CD4-positive, alpha-beta T cell treated with Interleukin-2 at 100 ng/mL for 4 hours (primary cell): ENCODE measurements at places on chromosomes 6 and 20.

- DNase-seq: no peak
Measured at GRCh38 chr6:110284855-110285254, 73.3 kb downstream of the METTL24 start.

DNA sequence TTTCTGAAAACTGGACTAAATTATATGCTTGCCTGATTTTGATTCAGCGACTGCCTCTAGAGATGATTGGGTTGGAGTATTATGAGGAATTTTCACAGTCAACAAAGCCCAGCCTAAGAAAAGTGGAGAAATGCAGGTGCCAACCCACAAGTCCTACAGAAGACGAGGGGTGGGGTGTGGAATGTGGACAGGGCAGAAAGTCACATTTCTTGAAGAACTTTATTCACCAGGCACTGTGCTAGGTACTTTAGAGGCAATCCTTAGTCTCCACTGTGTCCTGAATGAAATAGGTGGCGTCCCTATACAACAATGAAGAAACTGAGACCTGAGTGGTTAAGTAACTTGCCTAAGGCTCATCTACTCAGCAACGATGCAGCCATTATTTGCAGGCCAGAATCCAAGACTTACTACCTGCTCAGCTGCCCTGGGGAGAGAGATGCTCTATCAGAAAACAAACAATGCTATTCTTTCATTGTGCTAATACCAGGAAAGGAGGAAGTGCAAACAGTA is 106.3 kb downstream of the RNF144B start:
- no peak for DNase-seq

- no peak for DNase-seq
Measured at GRCh38 chr20:32727683-32728082, 15.6 kb downstream of the COMMD7 start.

DNA sequence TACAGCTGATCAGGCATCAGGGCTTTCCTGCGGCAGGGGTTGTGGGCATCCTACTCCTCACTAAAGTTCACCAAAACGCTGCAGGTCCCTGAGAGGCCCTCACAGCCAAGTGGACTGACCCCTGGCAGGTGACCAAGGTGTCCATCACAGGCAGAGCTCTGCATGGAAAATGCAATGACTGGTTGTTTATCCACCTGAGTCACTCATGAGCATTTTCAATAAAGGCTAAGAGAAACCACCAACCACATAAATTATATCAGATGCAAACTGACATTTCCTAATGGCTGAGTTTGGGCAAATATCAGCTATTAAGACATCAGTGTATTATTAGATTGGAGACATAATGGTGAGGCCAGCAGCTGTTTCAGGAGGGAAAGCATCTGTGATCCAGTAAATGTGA is 152.7 kb upstream of the SYNDIG1 start:
- DNase-seq: no peak

DNA sequence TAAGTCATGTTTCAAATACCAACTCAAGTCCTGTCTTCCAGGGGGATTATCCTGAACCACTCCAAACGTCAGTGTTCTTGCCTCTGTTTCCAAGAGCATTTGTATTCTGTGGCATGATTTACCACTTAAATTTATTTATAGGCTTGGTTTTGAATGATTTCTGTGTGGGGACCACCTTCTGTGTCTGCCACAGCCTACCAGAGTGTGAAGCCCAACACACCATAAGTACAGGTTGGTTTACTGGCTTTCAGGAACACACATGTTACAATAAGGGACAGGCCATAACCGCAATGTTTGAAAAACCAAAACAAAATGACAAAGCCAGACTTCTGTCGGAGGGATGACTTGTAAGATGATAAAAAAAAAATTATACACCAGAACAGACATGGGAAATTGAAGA is 56.5 kb upstream of the MAP3K7 start:
- DNase-seq: no peak

- DNase-seq: no peak
Measured at GRCh38 chr20:48636301-48636700, 191.5 kb downstream of the PREX1 start.

GRCh38 chr20:34337544-34337943 is 25.5 kb upstream of the ITCH start:
- no peak for DNase-seq

DNA sequence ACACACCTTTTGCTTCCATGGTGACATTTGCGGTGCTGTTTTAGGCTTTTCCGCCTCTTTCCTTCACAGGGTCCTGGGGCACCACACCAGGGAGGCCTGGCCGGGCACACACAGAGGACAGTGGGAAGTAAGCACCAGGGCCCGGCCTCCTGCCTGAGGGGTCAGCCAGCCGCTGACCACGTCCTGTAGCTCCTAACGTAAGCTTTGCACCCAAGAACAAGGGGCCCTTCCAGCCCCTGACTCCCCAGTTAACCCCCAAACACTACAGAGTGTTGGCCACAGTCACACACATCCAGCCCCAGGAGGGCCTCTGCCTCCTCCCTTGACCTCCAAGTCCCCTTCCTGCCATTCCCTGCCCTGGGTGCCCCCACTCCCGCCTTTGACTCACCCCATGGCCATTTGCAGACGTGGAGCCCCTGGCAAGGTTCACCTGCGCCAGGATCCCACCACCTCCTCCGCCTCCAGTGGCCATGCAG is 54.7 kb downstream of the YTHDF1 start:
- no peak for DNase-seq

DNA sequence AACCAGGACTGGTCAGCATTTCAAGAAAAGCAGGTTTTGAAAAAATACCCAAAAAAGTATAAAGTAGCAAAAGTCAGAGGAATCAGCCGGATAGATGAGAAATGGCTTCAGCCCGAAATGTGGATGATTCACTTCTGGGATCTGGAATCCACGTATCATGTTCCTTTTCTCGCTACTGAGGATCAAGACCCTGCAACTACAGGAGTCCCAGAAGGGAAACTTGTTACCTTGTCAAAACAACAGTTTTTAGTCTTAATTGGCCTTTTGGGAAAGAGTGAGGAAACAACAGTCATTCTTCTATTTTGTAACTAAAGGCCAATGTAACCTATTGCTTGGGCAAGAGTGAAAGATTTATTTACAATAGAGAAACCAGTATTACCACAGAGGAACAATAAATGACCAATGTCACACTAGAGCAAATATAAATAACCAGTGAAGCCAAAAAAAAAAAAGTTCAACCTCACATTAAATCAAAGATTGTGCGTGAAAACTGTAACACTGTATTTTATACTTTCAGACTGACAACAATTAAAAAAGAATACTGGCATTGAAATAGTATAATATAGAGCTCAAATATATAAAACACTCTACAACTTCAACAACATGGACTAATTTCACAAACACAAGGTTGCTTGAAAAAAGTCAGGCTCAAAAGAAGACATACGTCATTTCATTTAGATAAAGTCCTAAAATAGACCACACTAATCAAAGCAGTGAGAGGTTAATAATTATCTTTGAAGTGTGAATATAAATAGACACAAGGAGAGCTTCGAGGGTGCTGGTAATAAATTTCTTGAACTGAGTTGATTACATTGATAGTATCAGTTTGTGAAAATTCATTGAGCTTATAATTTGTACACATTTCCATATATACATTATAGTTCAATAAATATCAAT is 116.2 kb downstream of the GFRAL start:
- DNase-seq: no peak

DNA sequence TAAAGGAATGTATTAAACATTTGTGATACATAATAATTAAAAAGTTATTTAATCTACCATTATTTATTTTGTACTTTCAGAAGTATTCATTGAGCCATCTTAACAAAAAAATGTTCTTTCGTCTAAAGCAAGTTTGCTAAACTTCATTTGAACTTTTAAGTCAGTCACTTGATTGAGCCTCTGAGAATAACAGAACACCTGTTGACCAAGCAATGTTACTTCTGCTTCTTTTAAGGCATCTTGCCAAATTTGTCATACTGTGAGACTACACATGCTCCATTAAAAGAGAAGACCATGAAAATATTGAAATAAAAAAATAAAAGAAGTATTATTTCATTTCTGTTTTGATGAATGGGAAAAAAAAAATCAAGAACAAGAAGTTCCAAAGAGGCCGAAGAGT is 141.8 kb upstream of the BMP5 start:
- no peak for DNase-seq

DNA sequence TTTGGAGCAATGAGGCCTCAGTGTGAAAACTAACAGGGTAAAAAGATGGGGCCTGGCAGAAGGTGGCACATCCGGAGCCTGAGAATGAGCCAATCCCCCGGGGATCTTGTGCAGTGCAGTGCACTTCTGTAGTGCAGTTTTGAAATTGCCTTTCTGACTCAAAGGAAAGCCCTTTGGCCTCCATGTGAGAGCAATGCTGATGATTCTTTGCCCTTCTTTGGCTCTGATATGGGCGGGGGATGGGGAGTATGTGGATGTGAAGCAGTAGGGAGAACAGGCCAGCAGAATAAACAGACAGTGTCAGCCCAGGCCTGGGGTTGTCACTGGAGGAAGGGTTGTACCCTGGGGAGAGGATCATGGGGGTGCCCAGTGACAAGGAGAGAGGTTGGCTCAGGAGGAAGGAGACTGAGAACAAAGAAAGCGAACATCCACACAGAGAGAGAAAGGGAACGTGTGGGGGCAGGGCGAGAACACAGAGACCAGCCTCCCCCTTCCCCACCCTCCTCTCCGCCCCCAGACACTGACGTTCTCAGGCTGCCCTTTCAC is 351.2 kb downstream of the CDC5L start:
- DNase-seq: no peak

DNA sequence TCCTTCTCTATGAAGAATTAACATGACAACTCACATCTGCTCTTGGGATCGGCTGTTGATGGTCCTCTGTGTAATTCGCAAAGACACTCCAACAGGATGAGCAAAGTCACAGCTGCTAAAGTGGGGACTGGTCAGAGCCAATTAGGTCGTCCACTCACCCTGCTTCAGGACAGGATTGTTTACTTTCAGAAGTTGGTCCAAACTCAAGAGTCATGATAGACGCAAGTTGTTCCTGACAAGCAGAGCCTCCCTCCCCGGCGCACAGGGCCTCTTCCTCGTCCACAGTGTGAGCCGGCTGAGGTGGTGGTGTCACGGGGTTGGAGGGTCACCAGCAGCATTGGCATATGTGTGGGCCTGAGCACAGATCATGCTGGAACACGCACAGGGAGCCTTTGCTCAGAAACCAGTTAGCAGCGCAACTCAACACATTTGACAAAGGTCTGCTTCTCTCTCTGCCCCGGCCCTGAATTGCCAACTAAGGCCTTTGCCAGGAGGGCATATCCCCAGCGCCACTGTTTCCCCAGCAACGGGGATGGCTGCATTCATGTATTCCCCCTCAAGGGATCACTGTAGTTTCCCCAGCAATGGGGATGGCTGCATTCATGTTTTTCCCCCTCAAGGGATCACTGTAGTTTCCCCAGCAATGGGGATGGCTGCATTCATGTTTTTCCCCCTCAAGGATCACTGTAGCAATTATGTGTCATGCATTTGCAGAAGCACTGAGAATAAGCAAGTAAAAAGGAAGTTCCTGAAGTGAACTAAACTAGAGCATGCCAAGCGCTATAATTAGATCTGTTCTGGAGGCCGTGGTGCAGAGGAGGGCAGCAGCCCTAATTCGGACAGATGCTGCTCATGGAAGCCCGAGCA is 111.7 kb downstream of the THBS2 start:
- no peak for DNase-seq

DNA sequence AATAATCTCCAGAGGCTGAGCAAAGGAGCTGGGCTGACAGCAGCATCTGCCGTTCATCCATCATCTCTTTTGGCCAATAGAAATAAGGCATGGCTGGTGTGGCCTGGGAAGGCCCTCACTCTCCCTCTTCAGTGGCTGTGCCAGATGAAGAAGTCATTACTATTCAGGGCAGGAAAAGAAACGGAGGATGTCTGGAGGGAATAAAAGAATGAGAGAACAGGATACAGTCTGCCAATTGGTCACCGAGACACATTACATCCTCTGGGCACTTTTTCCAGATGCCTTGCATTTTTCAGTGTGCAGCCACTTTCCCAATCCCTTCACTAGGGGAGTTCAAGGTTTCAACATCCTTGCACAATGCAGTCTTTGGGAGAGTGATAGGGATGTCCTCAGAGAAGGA is 32.2 kb upstream of the VGLL2 start:
- DNase-seq: no peak

DNA sequence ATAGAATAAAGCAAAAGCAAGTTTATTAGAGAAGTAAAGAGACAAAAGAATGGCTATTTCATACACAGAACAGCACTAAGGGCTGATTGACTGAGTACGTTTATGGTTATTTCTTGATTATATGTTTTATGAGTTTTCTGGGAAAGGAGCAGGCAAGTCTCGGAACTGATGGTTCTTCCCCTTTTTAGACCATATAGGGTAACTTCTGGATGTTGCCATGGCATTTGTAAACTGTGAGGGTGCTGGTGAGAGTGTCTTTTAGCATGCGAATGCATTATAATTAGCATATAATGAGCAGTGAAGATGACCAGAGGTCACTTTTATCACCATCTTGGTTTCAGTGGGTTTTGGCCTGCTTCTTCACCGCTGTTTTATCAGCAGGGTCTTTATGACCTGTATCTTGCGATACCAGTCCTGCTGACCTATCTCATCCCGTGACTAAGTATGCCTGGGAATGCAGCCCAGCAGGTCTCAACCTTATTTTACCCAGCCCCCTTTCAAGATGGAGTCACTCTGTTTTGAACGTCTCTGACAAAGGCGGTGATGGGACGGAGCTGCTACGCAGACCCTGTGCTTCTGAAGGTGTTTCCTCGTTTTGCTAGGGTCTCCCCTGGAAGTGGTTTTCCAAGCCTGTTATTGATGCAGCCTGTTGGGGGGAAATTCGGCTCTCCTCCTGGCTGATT is 45.4 kb upstream of the BMP6 start:
- no peak for DNase-seq

DNA sequence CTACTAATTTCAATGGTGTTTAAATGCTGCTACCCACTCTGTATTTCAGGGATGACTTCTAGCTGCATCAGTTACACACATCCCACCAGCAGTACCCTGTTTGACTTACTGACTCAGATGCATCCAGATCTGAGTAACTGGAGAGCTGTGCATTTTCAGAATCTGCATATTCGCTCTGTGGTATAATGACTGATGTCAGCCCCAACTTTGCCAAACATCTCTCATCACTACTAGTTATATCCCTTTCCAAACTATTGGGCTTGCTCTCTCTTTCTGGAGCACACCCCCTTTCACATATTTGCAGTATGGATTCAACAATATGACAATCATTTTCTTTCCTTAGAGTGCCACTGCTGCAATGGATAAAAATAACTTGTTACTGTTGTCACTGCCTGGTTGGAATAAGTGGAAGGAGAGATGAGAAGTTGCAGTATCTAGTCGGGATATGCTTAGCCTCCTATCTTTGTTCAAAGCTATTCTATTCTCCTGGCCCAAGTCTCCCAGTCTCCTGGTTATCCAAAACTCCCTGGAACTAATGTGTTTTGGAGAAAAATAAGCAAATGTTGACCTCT is 3.3 kb upstream of the RSPO3 start:
- DNase-seq: no peak

DNA sequence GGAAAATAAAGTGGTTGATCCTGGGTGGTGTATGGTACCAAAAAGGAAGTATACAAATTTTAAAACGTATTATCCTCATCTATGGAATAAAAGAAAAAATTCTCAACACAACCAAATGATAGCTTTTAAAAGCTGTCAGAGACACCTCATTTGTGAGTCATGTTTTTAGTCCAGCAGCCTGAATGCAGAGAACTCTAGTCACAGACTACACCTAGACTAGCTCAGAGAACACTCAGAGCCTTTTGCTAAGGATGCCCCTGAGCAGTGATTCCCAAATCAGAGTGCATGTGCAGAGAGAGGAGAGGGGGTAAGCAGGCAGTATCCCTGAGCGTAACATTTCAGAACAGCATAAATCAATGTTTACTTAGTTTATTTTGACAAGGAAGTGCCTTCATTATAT is 809.3 kb downstream of the HACE1 start:
- DNase-seq: no peak

- peak; percentile 53 for DNase-seq
Measured at GRCh38 chr6:83514866-83515466, 2.6 kb downstream of the PRSS35 start.
